ENCODE measurements at places on chromosomes 7 and 10.

DNA sequence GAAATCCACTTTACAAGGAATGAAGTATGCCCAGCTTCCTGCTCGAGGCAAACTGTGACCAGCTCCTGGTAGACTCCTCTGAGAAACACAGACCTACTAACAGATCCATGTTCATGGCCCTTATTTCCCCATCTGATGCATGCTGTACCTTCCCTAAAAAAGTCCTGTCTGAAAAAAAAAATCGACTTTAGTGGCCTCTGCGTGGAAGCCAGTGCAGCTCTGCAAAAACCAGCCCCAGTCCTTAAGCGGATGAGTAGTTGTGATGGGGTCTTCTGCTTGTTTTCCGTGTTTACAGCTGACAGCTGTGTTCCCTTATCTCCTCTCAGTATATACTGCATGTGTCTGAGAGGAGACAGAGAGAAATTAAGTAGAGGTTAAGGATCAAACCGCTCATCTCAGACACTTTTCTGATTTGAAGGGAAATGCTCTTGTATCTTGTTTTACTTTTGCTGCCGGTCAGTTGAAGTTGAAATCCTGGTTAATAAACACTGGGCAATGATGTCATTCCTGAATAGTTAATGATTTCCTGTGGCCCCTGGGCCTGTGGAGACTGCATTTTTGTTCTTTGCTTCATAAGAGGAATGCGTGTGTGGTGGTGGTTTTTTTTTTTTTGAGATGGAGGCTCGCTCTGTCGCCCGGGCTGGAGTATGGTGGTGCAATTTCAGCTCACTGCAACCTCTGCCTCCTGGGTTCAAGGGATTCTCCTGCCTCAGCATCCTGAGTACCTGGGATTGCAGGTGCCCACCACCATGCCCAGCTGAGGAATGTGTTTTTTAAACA lies 67.6 kb downstream of the DOCK1 start:
- DNase-seq: no peak

DNA sequence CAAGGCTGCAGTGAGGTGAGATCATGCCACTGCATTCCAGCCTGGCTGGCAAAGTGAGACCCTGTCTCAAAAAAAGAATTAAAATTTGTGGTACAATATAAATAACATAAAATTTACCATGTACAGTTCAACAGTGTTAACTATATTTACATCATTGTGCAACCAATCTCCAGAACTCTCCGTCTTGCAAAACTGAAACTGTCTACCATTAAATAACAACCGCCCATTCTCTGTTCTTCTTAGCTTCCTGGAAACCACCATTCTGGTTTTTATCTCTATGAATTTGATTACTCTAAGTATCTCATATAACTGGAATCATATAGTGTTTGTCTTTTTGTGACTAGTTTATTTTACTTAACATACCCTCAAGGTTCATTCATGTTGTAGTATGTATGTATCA lies 167.6 kb downstream of the AUTS2 start:
- DNase-seq: no peak

DNA sequence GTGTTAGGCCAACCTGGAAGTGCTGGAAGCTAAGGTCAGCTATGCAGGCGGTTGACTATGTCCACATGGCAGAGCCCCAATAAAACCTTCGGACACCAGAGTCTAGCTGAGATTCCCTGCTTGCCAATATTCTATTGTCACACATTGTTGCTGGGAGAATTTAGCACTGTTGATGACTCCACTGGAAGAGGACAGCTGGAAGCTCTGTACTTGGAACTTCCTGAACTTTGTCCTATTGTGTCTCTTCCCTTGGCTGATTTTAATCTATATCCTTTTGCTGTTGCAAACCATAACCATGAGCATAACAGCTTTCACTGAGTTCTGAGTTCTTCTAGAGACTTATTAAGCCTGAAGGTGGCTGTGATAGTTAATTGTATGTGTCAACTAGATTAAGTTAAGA lies 12.0 kb downstream of the XRCC2 start:
- DNase-seq: no peak

DNA sequence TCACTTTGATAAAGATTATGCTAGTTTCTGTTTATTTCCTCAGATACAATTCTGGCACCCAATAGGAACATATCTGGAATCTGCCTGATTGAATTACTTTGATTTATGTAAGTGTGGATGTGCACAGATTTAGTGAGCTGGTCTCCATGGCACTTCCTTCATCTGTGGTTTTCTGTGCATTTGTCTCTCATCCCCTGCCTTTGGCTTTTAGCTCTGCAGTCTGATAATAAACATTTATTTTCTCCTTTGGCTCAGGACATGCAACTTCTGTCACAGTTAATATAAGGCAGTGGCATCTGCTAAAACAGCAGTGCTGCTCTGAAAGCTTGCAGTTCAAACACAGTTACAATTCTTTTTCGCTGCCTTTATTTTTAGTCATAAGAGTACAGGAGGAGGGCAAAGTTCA lies 273.7 kb upstream of the CHRM2 start:
- no peak for DNase-seq

GRCh38 chr10:43648095-43648397 lies 635 bp downstream of the ZNF32 start:
- no peak for DNase-seq

GRCh38 chr10:93468461-93469213 lies 13.5 kb downstream of the MYOF start:
- DNase-seq: no peak

- no peak for DNase-seq
These were observed 3.5 kb downstream of the GCK start for GRCh38 chr7:44185729-44186128.

- no peak for DNase-seq
These were observed 18.6 kb downstream of the CUL1 start for GRCh38 chr7:148717266-148717793.

- no peak for DNase-seq
These were observed 59.3 kb upstream of the PLXDC2 start for GRCh38 chr10:19756919-19757318.

GRCh38 chr7:91397096-91397495 lies 132.9 kb downstream of the FZD1 start:
- no peak for DNase-seq

DNA sequence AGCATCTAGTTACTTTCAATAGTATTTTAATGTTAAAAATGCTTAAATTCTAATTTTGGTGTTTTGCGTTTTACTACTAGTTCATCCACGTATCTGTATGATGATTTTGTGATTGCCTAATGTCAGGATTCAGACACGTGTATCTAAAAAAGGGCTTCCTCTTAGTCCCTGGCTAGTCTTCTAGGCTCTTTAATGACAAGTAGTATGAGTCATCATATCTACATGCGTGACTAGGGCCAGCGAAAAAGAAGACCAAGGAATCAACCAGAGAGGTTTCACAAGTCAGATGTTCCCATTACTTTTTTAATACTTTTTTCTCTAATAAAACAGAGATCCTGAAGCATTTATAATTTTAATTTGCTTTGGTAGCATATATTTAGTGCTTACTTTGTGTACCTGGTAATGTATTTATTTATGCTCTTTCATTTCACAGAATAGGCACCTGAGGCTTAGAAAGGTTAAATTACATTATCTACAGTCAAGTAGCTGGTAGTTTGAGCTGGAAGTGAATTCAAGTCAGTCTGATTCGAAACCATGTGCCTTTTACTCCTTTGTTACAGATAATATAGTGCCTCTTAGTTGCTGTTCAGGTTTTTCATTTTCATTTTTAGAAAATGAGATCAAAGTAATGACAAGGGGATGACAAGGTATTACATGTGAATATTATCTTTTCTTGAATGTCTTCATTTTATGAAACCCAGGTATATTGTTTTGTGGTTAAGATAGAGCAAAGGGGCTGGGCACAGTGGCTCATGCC lies 140.3 kb downstream of the FOXP2 start:
- DNase-seq: no peak

- no peak for DNase-seq
These were observed 393.8 kb upstream of the PRKCQ start for GRCh38 chr10:6973899-6974298.

DNA sequence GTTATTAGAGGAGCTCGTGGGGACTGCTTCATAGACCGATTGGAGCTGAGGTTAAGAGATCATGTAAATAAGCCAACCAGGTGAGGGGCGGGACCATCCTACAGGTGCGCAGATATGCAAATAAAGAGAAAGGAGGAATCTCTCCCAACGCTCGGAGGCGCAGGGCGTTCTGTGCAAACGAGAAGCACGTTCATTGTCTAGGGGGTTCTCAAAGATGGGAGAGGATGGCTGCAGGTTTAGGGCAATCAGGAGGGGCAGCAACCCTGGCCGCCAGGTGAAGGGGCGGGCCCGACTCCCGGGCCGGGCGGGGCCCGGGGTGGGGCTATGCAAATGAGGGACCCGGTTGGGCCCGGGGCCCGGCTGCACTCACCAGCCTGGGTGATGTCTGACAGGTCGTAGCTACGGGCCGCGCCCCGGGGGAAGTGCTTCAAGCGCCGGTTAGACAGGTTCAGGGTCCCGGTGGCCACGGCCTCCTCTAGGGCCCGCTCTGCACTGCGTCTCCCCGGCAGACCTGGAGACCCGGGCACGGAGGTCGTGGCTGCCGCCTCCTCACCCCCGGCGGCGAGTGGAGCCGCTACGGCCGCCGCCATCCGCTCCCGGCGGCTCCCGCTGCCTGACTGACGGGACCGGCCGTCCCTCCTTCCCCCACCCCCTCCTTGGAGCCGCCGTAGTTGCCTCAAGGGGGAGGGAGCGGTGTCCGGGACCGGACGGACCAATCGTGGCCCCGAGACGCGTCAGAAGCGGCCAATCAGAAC lies at the start of gene LRCH4:
Gene LRCH4 (minus strand): TSS at position 619 of the 755 bp plus-strand sequence. CDS start 29 bp downstream, at position 590.
- DNase-seq: no peak

GRCh38 chr7:8536431-8536830 lies 103.0 kb downstream of the NXPH1 start:
- no peak for DNase-seq

- DNase-seq: no peak
These were observed 26.6 kb downstream of the FAM3C start for GRCh38 chr7:121369462-121369861.

GRCh38 chr10:61692447-61693010 lies 29.8 kb downstream of the CABCOCO1 start:
- DNase-seq: no peak

- no peak for DNase-seq
These were observed 155.6 kb upstream of the AGR3 start for GRCh38 chr7:17037356-17037755.

DNA sequence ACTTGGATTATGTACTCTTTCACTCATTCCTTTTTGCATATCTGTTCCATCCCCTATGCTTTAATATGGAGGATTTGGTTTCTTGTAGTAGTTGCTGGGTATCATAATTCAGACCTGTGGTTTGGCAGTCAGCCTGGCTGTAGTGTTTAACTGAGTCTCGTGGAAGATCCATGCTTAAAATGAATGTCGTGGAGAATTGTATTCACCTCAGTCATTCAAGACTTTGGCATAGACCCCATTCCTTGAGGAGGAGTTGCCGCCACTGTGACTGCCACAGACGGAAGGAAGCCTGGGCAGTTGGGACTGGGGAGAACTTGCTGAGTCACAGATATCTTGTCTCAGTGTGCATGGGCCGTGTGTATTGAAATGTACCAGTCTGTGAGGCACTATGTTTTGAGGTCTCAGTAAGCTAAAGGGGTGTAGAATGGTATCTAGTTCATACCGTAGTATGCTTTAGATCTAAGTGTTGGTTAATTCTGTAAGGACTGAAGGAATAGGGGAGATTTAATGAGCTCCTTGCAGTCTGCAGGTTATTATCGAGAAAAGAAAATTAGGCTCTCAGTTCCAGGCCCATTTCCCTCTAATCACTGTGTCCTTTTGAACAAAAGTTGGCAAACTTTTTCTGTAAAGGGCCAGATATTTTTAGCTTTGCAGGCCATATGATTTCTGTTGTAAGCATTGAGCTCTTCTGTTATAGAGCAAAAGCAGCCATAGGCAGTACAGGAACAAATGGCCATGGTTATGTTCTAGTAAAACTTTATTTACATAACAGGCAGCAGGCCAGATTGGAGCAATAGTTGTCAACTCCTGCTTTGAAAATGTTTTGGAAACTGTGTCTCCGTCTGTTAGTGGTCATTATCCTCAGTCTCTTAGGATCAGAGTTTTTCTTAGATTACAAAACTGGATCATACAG lies 76.8 kb downstream of the TPST1 start:
- no peak for DNase-seq

GRCh38 chr7:45563401-45563800 lies 10.8 kb upstream of the ADCY1 start:
- DNase-seq: no peak

DNA sequence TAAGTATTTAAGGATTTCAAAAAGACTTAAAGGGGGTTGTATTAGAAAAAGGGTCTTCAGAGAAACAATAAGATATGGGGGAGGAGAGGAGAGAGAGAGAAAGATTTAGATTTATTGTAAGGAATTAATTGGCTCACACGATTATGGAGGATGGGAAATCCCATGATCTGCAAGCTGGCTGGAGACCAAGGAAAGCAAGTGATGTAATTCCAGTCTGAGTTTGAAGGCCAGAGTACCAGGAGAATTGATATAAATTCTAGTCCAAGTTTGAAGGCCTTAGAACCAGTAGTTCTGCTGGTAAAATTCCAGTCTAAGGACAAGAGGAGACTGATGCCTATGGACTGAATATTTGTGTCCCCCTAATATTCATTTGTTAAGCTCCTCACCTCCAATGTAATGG lies 20.6 kb upstream of the SLC13A1 start:
- DNase-seq: no peak

- no peak for DNase-seq
These were observed 745.8 kb downstream of the CNTNAP2 start for GRCh38 chr7:146862415-146862814.
